ENCODE measurements at places on chromosomes 5 and 9. TPM values are rescaled to one million over a fixed set of nuclear protein-coding genes. Genes with fewer than 3 reads are reported as not detected.

ANGPTL2 gene
- not detected for total RNA-seq

ECM2 gene
- total RNA-seq, result not detected

RLN2 gene
- total RNA-seq, result 1.4 TPM

SH3TC2 gene
- total RNA-seq, result not detected

SUSD3 gene
- total RNA-seq, result 29.7 TPM

SMARCA2 gene
- 84.5 TPM for total RNA-seq

All from activated T-helper 2 cell treated with anti-CD3 and anti-CD28 coated beads, Interferon-gamma antibody, Interleukin-2, Interleukin-4, amounts not matched to agents 10 μg/mL and 5 μg/mL and 100 μg/mL, durations not matched to agents 14 hours and 24 hours and 36 hours (primary cell).